ENCODE measurements at places on chromosomes 6 and 20. TPM values are rescaled to one million over a fixed set of nuclear protein-coding genes. Genes with fewer than 3 reads are reported as not detected.

ADTRP gene
- total RNA-seq = 0.37 TPM

ERVFRD-1 gene
- not detected for total RNA-seq

CCND3 gene
- total RNA-seq = 32.2 TPM

KHDC1L gene
- not detected for total RNA-seq

ENPP5 gene
- 3.3 TPM for total RNA-seq
